ENCODE measurements at places on chromosomes 2 and 18.

DNA sequence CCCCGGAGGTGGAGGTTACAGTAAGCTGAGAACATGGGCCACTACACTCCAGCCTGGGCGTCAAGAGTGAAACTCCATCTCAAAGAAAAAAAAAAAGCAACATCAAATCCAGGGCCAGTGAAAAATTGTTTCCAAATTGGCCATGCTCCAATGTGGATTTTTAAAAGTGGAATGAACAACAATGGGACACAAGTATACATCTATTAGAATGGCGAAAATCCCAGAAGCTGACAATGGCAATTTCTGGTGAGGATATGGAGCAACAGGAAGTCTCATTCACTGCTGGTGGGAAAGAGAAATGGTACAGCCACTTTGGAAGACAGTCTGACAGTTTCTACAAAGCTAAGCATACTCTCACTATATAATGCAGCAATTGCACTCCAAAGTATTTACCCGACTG is 161.4 kb downstream of the UXS1 start:
- no peak for DNase-seq

DNA sequence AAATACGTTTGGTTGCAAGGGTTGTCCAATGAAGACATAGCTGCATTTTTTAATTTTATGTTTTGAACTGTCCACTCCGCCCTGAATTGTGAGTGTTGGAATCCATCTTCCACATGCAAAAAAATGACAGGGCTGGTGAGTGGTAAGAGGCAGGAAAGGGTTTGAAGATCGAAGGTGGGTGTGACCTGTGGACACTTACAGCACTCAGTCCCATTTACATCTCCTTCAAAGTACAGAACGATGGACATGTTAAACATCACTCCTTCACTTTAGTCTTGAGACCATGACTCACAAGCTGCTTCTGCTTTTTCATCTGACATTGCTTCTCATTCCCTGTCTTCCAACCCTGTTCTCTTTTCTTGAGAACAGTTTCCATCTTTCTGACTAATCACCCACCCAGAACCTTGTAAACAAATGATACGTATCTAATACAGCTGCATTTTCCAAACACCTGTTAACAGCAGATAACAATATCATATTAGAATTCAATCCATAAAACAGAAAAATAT is 179.3 kb downstream of the ZNF516 start:
- no peak for DNase-seq

DNA sequence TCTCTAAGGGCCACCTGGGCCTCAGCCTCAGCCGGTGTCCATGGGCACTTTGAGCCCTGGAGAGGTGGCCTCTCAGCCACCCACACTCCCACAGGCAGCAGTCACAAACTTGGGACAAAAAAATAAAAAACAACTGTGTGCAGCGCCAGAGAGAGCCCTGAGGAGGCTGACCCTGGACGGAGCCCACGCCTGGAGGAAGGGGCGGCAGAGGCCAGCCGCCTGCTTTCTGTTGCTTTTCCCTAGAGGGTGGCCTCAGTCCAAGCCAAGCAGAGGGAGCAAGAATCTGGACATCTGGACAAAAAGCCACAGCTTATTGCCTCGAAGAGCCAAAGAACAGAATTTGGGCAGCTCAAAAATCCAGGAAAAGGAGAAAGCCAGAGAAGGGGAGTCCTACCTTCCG is 43.3 kb upstream of the LDLRAD4 start:
- DNase-seq: no peak

GRCh38 chr2:78682781-78683180 is 342.7 kb upstream of the REG3G start:
- no peak for DNase-seq

DNA sequence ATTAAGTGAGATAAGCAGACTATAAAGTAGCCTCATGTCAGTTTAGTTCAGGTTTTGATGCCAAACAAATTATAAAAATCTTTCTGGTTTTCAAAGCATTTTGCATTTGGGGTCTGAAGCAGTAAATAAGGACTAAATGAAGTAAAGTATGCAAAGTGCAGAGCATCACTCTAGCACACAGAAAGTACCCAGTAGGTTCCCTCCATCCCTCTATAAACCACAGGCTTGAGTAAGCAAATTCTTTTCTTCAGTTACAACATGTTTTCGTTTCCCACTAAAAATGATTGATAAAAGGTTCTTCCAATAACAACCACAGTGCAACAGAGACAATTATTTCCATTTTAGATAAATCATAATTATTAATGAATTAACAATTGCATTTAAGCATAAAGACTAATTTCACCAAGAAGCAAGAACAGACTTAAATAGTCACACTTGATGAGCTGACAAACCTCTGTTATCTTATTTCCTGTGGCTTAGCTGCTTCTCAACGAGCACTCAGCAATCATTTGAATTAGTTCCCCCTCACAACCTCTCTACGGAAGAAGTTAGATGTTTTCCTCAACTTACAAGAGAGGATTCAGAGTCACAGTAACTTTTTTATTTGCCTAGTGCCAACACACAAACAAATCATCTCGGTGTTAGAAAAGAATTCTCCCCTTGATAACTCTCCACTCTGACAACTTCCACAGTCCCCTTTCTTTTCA is 249.8 kb downstream of the NBAS start:
- no peak for DNase-seq

Measured in stimulated activated CD8-positive, alpha-beta memory T cell treated with anti-CD3 and anti-CD28 coated beads, Interleukin-15, amount 100 ng/mL, for 1 hour (primary cell).